LHCN-M2 (cell line): ENCODE measurements at places on chromosomes 5 and 9. TPM values are rescaled to one million over a fixed set of nuclear protein-coding genes. Genes with fewer than 3 reads are reported as not detected.

ADAMTS6 gene
- 28.7 and 30.8 TPM in 2 replicates for total RNA-seq

COL23A1 gene
- not detected in 2 replicates for total RNA-seq

WHRN gene
- 0.83 and 1.4 TPM in 2 replicates for total RNA-seq

- peak; percentile 84 for DNase-seq
Measured at GRCh38 chr9:87725900-87726709, at the start of gene CTSL. CTSL (plus strand) TSS chr9:87726119; CDS start chr9:87727604, 1,485 bp downstream.

DNA sequence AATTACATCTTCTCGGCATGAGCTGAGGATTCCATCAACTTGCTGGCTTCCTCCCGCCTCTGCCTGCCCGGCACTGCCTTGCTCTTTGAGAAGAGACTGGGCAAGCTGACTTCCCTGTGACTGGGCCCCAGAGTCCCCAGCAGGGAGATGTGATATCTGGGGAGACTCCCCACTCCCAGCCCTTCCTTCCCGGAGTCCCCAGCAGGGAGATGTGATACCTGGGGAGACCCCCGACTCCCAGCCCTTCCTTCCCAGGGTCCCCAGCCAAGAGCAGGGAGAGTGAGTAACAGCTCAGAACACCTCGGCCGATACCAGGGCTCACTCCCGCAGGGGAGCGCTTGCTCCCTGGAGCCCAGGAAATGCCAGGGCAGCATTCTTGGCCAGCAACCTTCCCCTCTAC lies 90.1 kb upstream of the NEURL1B start:
- no peak for DNase-seq

GRCh38 chr5:171599957-171600612 lies 180.6 kb downstream of the FGF18 start:
- no peak for DNase-seq

DNA sequence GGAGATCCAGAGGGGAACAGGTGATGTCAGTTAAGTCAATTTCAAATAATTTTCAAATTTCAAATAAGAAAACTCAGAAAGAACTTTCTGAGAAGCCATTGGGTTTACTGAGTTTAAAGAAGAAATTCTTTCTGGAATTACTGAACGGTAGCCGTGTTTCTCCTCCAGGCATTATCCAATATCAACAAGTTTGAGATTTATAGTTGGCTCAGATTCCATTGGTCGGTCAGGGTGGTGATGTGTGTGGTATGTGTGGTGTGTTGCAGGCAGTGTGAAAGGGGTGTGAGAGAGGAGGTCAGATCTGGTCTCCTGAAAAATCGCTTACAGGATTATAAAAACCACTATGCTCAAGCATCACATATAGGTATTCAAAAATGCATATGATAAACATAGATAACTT lies 60.1 kb downstream of the PDE4D start:
- DNase-seq: peak; percentile 41

- DNase-seq: no peak
Measured at GRCh38 chr5:95393279-95393678, 2.1 kb downstream of the FAM81B start.
